Activated CD8-positive, alpha-beta memory T cell treated with anti-CD3 and anti-CD28 coated beads, Interleukin-2, amount 10 ng/mL, durations not matched to agents 7 days and 5 days (primary cell): ENCODE measurements at places on chromosomes 5 and 9. TPM values are rescaled to one million over a fixed set of nuclear protein-coding genes. Genes with fewer than 3 reads are reported as not detected.

DNA sequence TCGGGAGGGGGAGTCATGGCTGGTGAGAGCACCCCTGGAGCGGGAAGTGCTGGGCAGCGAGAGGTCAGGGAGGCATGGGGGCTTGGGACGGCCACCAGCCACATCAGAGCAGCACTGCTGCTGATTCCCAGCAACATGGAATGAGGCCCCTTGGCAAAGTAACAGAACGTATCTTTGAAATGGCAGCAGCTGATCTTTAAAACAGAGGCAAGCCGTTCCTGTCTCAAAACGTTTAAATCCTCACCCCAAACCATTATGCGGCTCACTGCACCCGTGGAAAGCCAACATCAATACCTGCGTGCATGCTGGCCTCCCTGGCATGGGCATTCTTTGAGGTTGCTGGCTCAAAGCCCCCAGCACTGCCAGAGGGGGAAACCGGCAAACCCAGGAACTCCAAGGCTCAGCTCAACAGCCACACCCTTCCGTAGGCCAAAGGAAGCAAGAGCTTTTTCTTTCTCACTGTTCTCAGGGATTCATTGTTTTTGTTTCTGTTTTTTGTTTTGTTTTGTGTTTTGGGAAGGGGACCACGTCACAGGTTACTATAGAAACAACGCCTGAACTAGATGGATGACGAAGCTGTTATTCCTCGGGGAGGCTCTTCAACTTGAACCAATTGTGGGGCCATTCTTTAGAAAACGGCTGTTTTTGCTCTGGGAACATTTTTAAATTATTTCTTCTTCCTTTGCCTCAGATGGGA, 28.1 kb upstream of the OBP2B start:
- no peak overlapping the region for H3K27ac ChIP-seq
- H3K27me3 ChIP-seq = peaks cover 20% of the 10 kb centered on the region
- no peaks in the 10 kb centered on the region for H3K36me3 ChIP-seq
- peaks cover 6% of the 10 kb centered on the region for H3K4me1 ChIP-seq
- DNase-seq = no peak
- no peak overlapping the region for H3K4me3 ChIP-seq

DNA sequence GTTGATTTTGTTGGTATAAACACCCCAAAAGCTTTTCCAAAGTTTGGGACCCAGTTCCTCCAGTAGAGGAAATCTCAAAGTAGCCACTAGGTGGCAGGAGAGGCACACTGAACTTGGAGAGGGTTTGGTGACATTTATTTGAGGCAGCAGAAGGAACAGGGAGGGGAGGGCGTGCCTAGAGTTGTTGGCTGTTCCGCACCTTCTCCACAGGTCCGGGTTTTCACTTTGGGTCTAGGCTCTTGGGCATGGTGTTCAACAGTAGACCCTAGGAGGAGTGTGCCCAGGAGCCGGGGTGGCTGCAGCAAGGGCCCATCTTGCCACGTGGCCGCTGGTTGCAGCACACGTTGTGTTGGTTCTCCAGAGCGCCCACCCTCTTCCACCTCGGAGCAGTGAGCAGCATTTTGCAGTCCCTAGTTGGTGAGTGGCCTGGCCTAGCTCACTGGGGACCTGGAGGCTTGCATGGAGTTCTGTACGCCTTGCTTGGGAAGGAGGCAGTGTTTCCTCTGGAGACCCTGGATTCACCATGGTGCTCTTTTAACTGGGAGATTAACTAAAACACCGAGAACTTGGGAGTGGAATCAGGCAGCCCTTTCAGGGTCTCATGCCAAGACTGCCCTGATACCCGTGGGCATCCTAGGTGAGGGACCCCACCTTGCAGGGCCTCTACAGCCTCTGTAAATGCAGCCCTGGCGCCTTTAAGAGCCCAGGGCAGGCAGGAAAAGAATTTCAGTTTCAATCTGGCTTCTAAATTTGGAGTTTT, 28.2 kb downstream of the PTPA start:
- H3K36me3 ChIP-seq = peaks cover 15% of the 10 kb centered on the region
- peak overlapping the region; percentile 75 for H3K4me3 ChIP-seq
- peak overlapping the region; percentile 97 for H3K27ac ChIP-seq
- H3K4me1 ChIP-seq = peaks cover 45% of the 10 kb centered on the region
- peak; percentile 85 for DNase-seq
- H3K27me3 ChIP-seq = no peaks in the 10 kb centered on the region

GFI1B gene
- not detected for total RNA-seq

GRCh38 chr5:14775857-14776256, 95.7 kb downstream of the ANKH start:
- DNase-seq = no peak
- no peak overlapping the region for H3K4me3 ChIP-seq
- H3K36me3 ChIP-seq = peaks cover 6% of the 10 kb centered on the region

ECSCR gene
- 0.29 TPM for total RNA-seq
